ENCODE measurements at places on chromosomes 11 and 22. TPM values are rescaled to one million over a fixed set of nuclear protein-coding genes. Genes with fewer than 3 reads are reported as not detected.

DNA sequence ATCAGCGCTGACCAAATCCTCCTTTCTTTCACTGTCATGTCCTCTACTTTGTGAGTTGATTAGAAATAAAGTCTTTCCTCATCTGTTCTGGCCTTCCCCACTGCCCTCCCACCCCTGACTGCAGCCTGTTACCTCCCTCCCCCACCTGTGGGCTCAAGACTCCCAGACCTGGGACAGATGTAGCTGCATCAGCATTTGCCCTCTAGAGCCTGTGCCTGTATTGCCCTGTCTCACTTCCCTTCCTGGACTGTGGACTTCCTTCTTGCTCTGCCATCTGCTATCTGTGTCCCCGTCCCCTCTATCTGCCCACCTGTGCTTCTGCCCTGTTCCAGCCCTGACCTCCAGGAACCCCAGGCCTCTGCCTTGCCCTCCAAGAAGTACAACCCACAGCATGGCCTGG lies 122.5 kb downstream of the GALNT18 start:
- H3K27ac ChIP-seq: no peak overlapping the region
- H3K4me1 ChIP-seq: peaks cover 7% of the 10 kb centered on the region
- H3K27me3 ChIP-seq: peaks cover 4% of the 10 kb centered on the region
- H3K36me3 ChIP-seq: no peaks in the 10 kb centered on the region
- H3K4me3 ChIP-seq: no peak overlapping the region

GRCh38 chr11:73671701-73672100 lies 25.3 kb downstream of the PLEKHB1 start:
- H3K4me1 ChIP-seq: peaks cover 6% of the 10 kb centered on the region
- no peaks in the 10 kb centered on the region for H3K36me3 ChIP-seq
- no peaks in the 10 kb centered on the region for H3K27me3 ChIP-seq
- H3K27ac ChIP-seq: no peak overlapping the region

- H3K36me3 ChIP-seq: no peaks in the 10 kb centered on the region
- DNase-seq: no peak
- peaks cover 18% of the 10 kb centered on the region for H3K4me1 ChIP-seq
- no peaks in the 10 kb centered on the region for H3K27me3 ChIP-seq
Observed at GRCh38 chr22:47601666-47602065, 839.2 kb downstream of the TBC1D22A start.

The MCHR1 gene
- 5.0 TPM for total RNA-seq

DNA sequence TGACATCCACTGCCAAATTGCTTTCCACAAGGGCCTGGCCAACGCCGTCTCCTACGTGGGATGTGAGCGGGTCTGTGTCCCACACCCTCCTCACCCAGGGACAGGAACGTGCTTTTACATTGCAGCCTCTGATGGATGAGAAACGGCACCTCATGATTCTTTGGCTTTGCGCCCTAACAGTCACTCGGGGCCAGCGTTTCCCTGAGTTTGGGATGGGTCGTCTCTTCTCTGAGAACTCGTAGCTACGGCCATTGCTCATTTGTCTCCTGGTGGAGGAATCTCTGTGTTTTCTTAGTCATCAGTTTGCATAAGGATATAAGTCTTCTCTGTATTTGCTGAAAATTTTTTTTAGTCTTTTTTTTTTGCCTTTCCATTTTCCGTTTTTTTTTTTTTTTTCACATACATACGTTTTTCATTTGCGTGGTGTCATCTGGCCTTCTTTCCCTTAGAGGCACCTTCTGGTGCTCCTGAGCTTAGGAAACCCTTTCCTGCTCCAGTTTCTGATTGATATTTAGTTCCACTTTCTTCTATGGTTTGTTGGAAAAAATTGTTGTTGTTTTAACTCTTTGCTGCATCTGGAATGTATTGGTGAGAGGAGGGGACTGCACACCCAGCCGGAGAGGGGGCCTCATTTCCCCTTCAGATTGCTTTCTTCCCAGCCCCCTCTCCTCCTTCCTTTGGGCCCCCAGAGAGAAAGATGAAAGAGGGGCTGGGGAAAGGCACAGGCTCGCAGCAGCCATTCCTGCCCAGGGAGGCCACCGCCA lies 12.0 kb downstream of the TNNT3 start:
- DNase-seq: peak; percentile 76
- peaks cover 21% of the 10 kb centered on the region for H3K4me1 ChIP-seq
- no peak overlapping the region for H3K4me3 ChIP-seq

GRCh38 chr11:122204206-122204605 lies 88.2 kb upstream of the BLID start:
- no peak overlapping the region for H3K4me3 ChIP-seq
- DNase-seq: no peak
- H3K27ac ChIP-seq: peak overlapping the region; percentile 8
- H3K27me3 ChIP-seq: no peaks in the 10 kb centered on the region
- H3K36me3 ChIP-seq: no peaks in the 10 kb centered on the region

GRCh38 chr11:116272181-116272789 lies 500.5 kb downstream of the BUD13 start:
- no peaks in the 10 kb centered on the region for H3K36me3 ChIP-seq
- H3K4me1 ChIP-seq: peaks cover 34% of the 10 kb centered on the region
- no peak overlapping the region for H3K4me3 ChIP-seq

The FGF4 gene
- total RNA-seq: not detected

GRCh38 chr11:131883332-131883731 lies 512.9 kb downstream of the NTM start:
- no peaks in the 10 kb centered on the region for H3K27me3 ChIP-seq
- DNase-seq: no peak
- peaks cover 5% of the 10 kb centered on the region for H3K4me1 ChIP-seq
- no peak overlapping the region for H3K27ac ChIP-seq

GRCh38 chr11:59659981-59660380 lies 8.9 kb downstream of the PATL1 start:
- no peaks in the 10 kb centered on the region for H3K27me3 ChIP-seq
- H3K27ac ChIP-seq: no peak overlapping the region
- DNase-seq: no peak
- H3K4me1 ChIP-seq: no peaks in the 10 kb centered on the region
- no peak overlapping the region for H3K4me3 ChIP-seq

Measured in spinal cord (tissue), 10 donors.